Activated CD4-positive, alpha-beta T cell treated with anti-CD3 and anti-CD28 coated beads for 36 hours (primary cell): ENCODE measurements at places on chromosomes 2 and 18. TPM values are rescaled to one million over a fixed set of nuclear protein-coding genes. Genes with fewer than 3 reads are reported as not detected.
A peak's percentile ranks its signal among the peaks of the same experiment; 100 is the strongest.

- H3K4me3 ChIP-seq: no peak overlapping the region
- H3K4me1 ChIP-seq: no peaks in the 10 kb centered on the region
- no peaks in the 10 kb centered on the region for H3K36me3 ChIP-seq
- H3K27ac ChIP-seq: no peak overlapping the region
- DNase-seq: no peak
Observed at GRCh38 chr2:3042601-3043585, 334.7 kb downstream of the EIPR1 start.

The CD28 gene
- 175 TPM for total RNA-seq

The SAG gene
- total RNA-seq: 0.39 TPM

DNA sequence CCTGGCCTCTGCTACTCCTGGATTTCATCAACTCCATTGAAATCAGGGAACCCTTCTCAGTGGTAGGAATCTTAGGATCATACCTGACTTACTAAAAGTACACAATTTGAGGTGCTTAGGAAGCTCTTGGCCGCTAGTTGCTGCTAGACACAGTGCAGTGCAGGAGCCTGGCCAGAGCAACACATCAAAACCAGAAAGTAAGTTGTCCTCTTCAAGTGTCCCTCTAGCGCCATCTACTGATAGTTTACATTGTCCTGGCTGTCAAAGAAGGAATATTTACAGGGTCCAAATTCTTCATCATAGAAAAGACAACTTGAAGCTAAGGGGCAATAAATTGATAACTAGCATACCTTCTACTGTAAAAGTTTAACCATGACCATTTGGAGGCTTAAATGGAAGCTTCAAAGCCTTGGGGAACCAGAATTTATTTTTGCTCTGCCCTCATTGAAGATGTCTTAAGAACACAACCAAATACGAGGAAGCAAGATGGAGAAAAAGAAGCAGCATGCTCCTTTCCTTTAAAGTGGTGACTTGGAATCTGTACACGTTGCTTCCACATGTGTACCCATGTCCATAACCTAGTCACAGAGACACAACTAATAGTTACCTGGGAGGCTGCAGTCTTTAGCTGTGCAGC is 889.1 kb upstream of the GCFC2 start:
- H3K4me1 ChIP-seq: no peaks in the 10 kb centered on the region
- no peak overlapping the region for H3K4me3 ChIP-seq
- no peaks in the 10 kb centered on the region for H3K27me3 ChIP-seq
- no peak overlapping the region for H3K27ac ChIP-seq

- DNase-seq: peak; percentile 61
- no peak overlapping the region for H3K27ac ChIP-seq
- H3K36me3 ChIP-seq: no peaks in the 10 kb centered on the region
Observed at GRCh38 chr2:238139196-238140039, 950 bp downstream of the KLHL30 start.

The HMSD gene
- total RNA-seq: 26.7 TPM
